ENCODE measurements at places on chromosomes 7 and 10.

GRCh38 chr10:77359950-77360520 is 277.6 kb downstream of the KCNMA1 start:
- DNase-seq, result no peak

DNA sequence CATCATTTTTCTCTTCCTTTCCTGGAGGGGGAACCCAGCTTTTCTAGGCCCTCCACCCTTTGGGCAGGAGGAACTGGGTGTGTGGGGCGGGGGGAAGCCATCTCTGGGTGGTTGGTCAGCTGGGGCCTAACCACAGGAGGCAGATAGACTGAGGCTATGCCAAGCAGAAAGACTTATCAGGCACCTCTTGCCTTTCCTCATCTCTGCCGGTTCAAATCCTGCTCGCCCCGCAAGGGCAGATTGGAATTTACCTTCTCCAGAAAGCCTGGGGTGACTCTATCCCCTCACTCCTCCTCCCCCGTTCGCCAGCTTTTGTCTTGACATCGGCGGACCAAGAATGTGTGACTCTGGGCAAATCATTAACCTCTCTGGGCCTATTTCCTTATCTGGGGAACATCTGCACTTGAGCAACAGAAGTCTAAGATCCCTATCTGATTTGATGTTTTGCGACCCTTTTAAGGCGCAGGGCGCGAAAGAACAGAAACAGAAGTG is 584 bp upstream of the GARS1 start:
- peak; percentile 70 for DNase-seq

DNA sequence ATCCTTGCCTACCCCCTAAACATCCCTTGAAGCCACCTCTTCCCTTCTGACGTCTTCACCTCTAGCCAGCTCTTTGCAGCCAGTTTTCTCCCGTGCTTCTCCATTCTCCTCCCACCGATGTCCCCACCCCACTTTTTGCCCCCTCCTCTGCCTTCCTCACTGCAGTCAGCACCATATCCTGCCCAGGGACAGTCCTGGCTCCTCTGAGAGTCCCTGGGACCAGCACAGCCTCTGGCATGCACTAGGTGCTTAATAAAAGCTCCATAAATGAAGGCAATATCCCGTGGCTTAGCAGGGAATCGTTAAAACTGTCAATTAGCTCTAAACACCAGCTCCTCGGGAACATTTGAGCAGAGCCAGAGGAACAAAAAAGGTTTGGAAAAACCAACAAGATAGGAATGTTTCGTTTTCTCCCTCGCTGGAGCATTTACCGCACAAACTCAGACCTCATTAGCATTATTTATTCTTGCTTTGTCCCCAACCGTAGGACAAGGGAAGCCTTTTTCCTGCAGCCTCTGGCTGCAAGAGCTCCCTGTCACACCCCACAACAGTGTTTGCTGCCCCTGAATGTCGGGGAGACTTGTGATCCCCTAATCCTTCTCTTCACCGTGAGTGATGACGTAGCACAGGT is 16.1 kb downstream of the MYL10 start:
- peak; percentile 36 for DNase-seq

DNA sequence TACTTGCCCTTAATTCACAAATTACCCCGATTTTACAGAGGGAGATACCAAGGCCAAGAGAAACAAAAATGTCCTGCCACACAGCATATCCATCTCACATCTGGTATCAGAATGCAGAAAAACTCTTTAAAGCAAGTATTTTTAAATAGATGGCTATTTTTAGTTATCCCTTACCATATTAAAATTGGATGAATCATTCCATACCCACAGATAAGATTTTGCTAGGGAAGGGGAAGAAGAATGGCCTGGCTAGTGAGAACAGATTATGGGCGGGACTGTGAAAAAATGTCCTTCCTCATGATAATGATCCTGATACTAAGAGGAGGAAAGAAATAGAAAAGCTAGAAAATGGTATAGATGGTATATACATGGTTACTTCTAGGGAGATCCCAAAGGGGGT is 80.6 kb upstream of the GATAD1 start:
- DNase-seq, result no peak

- no peak for DNase-seq
Measured at GRCh38 chr10:124886195-124886594, 55.7 kb upstream of the ZRANB1 start.

GRCh38 chr7:151550656-151551286 is 31.1 kb upstream of the RHEB start:
- no peak for DNase-seq

DNA sequence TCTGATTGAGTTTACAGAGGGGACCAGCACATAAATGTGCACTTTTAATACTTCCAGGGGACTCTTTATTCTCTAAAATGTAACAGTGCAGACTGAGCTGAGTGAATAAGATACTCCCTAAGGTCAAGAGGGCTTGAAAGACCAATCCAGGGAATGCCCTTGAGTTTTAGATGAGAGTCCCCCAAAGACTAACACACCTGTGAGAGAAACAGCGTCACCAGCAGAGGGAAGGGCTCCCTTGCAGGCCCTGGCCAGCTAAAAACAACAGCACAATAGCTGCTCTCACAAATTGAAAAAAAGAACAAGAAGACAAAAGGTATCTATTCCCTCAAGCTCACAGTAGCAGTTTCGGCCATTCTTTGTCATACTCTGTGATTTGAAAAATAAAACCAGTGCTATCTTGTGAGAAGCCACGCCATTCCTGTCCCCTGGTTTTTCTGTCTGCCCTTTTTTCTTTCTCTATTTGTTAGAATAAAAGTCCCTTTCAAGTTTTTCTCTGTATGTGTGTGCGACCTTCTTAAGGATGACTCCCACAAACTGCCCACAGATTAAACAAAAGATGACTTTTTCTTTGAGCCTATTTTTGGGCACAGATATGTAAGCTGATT is 230.4 kb upstream of the BMPER start:
- DNase-seq, result peak; percentile 26

GRCh38 chr10:11678074-11678793 is 63.9 kb upstream of the ECHDC3 start:
- DNase-seq, result no peak

DNA sequence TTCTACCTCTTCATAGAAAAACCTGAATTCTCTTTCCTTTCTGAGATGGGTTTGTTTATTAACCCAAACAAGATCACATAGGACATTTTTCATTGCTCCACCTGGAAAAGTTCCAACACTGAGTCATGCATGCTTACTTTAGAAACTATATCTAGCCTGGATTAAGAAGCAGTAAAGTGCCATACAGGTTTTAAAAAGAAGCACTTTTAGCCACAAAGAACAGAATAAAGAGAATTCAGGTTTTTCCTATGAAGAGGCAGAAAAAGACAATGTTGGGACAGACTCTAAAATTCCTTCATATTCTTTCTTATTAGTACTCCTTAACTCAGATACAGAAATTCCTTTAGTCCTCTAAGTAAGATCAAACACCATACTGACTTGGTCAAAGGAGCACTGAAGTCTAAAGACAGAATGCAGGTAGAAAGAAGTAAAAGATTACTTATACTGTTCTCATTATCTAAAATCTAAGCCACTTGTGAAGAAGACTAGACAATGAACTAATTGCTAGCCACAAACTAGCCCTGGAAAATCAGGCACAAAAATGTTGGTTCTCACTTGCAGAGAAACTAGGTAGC is 241.3 kb downstream of the ANK3 start:
- DNase-seq, result no peak

- DNase-seq, result no peak
Measured at GRCh38 chr10:121709675-121710073, 111.4 kb upstream of the FGFR2 start.

GRCh38 chr10:69247313-69247710 is 27.2 kb downstream of the HKDC1 start:
- no peak for DNase-seq

- DNase-seq, result no peak
Measured at GRCh38 chr7:46713868-46714596, 793.0 kb upstream of the IGFBP3 start.

DNA sequence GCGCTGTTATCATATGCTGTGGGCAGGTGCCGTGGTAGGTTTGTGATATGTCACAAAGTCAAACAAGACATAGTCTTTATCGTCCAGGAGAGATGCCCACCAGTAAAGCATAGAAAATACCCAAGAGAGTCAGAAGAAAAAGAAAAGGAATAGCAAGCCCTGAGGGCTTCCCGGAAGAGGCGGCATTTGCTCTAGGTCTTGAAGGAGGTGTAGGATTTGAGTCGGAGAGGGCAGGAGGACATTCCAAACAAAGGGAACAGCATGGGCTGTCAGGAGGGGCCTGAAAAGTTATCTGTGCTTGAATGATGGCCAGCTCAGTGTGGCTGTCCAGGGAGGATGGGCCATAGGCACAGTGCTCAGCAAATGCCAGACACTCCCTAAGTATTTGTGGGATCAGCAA is 42.2 kb downstream of the COL13A1 start:
- no peak for DNase-seq

GRCh38 chr7:77699056-77699455 is 2.8 kb downstream of the RSBN1L start:
- peak; percentile 34 for DNase-seq

GRCh38 chr7:114825423-114825951 is 96.4 kb upstream of the MDFIC start:
- peak; percentile 20 for DNase-seq

GRCh38 chr10:14952851-14953423 is 959 bp downstream of the DCLRE1C start:
- DNase-seq, result peak; percentile 58

DNA sequence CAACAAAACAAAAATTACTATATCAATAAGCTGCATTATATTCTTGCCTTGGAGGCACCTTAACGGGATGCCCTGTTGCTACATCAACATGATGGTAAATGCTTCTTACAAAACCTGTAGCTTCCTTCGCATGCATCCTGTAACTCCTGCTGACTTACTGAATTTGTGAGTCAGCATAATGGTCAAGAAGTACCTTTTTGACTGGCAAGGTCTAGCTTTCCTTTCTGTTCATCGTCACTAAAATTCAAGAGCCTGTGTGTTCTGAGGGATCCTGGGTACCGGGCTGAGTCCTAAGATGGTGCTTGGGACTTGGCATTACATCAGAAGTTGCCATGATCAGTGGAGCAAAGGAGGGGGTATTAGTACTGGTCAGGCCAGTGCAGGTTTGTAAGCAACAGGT is 4.9 kb downstream of the PFKFB3 start:
- no peak for DNase-seq

- DNase-seq, result no peak
Measured at GRCh38 chr7:83509255-83510021, 139.5 kb downstream of the SEMA3E start.

- no peak for DNase-seq
Measured at GRCh38 chr10:29030900-29031299, 258.0 kb upstream of the LYZL1 start.

GRCh38 chr7:130396109-130396508 is 15.8 kb downstream of the CPA1 start:
- DNase-seq, result no peak

DNA sequence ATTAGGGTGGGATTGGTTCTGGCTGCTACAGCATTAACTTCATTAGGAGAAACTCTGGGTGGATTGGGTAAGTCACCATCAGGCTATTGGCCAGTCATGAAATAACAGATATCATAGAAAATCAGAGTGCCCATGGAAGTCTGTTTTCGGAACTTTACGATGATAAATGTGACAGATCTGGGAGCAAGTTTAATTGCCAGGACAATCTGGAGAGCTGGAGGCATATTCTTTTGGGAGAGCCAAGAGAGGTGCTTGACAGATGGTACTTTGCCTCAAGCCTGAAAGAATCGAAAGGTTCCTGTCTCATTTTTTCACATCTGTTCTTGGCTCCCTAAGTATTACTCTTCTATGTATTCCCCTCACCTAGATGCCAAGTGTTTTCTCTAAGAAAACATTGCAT is 369.9 kb downstream of the CNTNAP2 start:
- no peak for DNase-seq

- no peak for DNase-seq
Measured at GRCh38 chr10:33673839-33674415, 339.5 kb upstream of the NRP1 start.

DNA sequence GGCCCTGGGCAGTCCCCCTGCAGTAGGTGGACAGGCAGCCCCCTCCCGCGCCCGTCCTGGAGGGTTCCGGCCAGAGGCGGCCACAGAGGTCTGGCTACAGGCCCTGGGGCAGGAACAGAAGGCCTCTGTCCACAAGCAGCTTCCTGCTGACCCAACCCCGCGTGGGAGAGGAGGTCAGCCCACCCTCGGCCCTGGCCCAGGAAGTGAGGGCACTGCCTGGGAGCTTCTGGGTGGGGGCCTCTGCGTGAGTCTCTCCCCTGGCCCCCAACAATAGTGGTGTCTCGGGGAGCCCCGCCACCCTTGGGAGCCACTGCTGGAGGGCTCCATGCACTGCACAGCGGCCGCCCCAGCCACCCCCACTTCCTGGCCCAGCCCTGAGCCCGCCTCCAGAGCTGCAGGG is 4.7 kb downstream of the MICALL2 start:
- DNase-seq, result no peak

DNA sequence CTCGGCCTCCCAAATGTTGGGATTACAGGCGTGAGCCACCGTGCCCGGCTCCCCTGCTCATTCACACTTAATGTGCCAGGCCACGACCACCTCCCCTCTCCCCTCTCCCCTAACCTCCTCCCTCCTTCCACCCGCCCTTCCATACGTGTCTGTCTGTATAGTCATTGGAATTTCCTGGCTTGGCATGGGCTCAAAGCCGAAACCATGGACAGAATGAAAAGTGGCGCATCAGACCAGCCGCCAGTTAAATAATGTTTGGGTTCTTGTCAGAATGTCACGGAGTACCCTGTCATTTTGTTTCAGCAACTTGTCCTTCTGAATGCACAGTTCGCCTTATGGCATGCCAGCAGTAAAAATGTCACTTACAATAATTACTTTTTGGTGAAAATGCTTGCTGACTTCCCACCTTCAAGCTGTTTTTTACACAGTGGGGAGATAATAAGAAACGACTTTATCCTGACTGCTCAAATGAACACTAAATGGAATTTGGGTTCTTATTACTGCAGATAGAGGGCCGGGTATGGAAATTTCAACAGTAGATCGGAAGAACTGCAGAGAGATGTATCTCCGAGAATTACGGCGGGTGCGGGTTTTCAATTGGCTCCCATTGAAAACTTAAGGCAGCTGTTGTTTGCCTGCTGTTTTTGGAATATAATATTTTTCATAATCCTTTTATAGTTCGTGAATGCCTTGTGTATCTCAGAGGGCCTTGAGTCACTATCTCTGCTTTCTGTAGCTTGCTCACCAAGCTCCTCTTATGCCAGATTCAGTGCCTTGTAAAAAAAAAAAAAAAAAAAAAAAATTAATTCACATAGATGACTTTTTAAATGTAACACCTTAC is 65.5 kb upstream of the SH2B2 start:
- no peak for DNase-seq

DNA sequence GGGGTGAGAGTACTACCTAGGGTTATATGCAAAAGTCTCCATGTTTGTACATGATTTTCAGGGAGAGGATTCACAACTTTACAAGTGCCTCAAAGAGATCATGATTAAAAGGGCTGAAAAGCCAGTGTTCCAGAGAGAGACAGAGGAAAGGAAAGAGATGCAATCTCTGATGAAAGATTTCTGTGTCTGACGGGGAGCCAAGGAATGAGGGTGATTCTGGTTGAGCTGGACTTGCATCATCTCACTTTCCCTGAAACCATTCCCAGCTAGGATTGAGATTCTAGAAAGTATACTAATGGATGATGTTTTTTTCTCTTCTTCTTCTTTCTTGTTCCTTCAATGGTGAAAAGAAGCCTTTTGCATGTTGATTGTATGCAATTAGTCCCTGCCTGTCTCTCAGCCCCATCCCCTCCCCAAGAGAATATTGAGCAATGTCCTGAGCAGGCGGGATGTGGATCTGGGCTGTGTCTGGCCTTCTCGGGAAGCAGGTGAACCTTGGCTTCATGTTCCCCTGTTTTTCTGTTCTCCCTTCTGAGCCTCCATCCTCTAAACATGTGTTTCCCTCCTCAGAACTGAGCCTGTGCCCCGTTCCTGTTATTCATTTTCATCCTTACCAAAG is 186.1 kb downstream of the ZNF365 start:
- no peak for DNase-seq

Data from neural progenitor cell (in vitro differentiated cells).